ENCODE measurements at places on chromosomes 5 and 9.

DNA sequence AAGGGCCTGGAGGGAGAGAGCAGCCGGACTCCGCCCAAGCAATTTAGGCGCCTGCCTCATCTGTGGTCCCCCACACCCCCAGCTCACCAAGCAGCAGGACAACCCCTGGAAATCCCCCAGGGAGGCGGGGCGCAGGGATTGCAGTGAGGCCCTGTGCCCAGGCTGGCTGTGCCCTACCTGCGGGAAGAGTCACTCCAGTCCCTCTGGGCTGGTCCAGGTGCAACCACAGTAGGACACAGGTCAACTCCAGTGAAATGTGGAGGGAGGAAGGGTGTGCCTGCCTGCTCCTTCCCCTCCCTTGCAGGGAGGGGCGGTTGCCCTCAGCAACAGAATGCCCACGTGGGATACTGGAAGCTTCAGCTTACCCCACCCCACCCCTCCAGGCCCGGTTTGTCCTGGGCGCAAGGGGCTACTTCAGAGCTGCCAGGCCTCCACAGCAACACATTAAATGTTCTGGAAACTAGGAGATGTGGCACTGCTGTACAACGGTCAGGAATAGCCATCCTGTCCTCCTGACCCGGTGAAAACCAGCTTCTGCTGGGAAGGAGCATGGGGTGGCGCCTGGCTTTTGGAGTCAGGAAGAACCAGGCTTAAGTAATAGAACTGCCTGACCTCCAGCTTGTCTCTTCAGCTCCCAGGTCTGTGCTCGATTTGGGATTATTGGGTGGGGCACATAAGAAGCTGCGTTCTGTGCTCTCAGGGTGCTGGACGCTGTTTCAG, 22.5 kb downstream of the ABO start:
- DNase-seq: no peak

GRCh38 chr5:174759091-174759490, 34.7 kb downstream of the MSX2 start:
- no peak for DNase-seq

GRCh38 chr9:35826071-35826701, 2.3 kb downstream of the FAM221B start:
- DNase-seq: peak; percentile 19

GRCh38 chr5:103397739-103398581, 139.4 kb downstream of the MACIR start:
- DNase-seq: no peak

DNA sequence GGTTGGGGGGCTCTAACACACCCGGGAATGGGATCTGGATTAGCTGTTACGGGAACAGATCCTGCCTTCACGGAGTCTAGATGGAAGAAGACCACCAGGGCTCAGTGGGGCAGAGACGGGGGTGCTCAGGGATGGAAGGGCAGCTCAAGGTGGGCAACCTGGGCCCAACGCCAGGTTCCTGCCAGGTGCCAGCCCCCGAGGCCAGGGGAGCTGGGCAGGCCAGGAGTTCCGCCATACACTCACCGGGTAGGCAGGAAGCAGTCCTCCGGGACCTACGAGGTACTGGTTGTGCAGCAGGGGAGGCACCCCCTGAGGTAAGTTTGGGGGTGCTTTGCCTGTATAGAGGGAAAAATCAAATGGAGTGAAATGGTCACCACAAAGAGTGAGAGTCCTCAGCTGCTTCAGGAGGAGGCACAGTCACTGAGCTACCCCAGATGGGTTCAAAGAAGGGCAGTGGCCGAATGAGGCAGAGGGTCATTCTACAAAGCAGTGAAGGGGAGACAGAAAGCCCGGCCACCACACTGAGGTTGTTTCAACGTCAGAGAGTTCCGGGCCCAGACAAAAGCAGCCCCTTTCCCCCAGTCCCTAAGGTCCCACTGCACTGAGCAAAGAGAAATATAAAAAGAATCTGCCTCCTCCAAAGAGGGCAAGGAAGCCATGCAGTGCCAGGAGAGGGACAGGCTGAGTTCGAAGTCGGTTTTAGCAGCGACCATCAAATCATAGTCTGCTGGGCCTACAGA, 110.0 kb downstream of the UBE2R2 start:
- DNase-seq: no peak

DNA sequence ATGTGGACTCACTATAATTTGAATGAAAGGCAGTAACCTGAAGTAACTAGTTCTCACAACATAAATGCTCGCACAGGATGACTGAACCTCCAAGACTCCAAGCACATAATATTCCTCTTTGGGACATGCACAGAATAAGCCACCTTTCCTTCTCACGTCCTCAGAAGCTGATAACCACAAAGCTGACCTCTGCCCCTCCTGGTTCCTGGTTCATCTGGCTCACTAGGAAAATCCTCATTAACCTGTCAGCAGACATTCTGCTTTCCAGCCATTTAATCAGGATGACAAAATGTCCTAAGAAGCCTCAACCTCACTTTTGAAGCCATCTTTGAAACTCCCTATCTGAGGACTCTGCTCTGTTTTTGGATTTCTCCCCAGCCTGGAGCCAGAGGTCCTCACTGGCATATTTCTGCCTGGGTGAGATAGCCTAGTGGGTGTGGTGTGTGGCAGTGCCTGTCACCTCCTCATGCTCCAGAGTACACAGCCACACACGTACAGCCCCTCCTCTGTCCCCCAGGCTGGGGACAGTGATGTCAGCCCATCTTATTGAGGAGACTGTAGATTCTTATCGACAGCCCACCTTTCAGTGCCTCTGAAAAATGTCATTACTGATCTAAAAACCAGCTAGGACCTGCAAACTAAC, 10.3 kb downstream of the ANKH start:
- no peak for DNase-seq

DNA sequence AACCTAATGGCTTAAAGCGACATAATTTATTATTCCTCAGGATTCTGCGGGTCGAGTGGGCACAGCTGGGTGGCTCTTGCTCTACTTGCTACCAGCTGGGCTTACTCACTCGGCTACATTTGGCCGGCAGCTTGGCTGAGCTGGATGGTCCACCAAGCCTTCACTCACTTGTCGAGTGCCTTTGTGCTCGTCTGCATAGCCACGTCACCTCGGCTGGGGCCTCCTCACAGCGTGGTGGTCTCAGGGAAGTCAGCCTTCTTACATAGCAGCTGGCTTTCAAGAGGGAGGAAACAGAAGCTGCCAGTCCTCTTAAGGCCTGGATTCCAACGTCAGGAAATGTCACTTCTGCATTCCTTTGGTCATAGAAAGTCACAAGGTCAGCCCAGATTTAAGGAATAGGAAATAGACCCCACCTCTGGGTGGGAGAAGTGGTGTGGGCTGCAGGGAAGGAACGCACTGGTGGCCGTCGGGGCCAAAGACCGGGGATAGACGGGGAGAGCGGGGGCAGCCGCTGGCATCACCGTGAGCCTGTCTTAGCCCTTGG, 75.1 kb upstream of the RUFY1 start:
- DNase-seq: peak; percentile 40

- DNase-seq: no peak
Observed at GRCh38 chr9:21605489-21605931, 123.4 kb upstream of the IFNE start.

DNA sequence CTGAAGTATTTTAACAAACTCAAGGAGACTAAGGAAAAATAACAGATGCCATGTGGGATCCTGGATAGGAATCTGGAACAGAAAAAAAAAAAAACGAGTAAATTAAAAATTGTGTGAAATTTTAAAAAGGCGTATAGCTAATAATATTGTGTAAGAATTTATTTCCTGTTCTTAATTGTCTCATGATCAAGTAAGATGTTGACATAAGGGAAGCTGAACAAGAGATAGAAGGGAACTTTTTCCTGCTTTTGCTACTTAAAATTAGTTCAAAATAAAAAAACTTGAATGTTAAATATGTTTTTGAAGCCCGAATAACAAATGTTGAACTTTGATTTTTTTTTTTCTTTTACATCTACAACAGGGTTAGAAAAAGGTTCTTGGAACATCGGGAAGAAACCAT, 10.5 kb downstream of the SNAPC3 start:
- DNase-seq: no peak

- no peak for DNase-seq
Observed at GRCh38 chr9:116749772-116750171, 62.7 kb downstream of the TRIM32 start.

DNA sequence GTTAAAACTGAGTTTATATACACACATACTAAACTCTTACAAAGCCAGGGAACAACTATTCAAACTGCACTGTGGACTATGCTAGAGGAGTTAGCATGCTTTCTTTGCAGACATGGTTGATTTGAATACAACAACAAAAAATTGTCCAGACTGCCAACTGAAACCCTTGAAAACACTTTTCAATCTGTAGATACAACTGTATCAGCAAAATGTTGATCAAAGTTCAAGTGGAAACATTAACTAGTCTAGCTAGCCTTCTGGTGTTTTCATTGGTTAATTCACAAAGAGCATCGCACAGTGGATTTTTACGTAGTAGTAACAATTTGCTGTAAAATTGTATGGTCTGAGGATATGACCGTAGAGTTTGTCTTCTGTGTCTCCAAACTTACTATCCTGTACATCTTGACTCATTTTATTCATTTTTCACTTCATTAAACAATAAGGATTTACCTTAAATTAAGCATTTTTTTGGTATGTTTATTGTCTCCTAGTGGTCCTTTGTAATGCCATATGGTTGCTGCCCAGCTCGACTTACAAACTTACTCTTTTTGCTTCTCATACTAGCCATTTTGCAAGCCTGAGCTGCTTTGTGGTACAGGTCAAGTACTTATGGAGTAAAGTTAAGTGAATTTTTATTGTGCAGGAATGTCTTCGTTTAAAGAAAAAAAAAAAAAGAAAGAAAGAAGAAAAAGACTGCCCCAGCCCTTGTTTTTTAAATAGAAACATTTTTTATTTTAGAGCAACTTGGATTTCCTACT, 123.4 kb downstream of the ZCCHC7 start:
- DNase-seq: no peak

GRCh38 chr5:55154873-55155272, 5.1 kb upstream of the GPX8 start:
- no peak for DNase-seq

DNA sequence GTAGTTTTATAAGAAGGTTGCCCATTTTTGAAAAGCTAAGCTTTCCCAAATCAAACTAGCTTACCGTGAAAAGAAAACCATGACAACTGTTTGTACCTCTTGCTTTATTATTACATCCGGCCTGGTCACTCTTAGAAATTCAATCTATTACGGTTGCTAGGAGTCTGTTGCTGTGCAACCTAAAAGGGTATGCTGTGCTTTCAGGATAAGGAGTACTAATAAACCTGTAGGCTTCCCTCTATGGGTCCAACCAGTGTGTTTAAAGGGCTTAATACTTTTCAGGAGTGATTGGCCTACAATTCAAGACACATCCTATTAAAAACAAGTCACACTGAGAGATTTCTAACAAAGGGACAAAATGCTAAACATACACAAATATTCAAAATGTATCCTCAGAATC, 27.1 kb downstream of the RFX3 start:
- DNase-seq: no peak

- no peak for DNase-seq
Observed at GRCh38 chr9:33129886-33130881, 37.0 kb downstream of the B4GALT1 start.
